ENCODE measurements at places on chromosomes 12 and 14.

DNA sequence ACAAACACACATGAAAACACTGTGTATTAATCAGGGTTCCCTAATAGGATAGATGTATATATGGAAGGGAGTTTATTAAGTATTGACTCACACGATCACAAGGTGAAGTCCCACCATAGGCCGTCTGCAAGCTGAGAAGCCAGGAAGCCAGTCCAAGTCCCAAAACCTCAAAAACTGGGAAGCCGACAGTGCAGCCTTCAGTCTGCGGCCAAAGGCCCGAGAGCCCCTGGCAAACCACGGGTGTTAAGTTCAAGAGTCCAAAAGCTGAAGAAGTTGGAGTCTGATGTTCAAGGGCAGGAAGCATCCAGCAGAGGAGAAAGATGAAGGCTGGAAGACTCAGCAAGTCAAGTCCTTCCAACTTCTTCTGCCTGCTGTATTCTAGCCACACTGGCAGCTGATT, 1085.0 kb upstream of the TMEM132C start:
- DNase-seq, result no peak

DNA sequence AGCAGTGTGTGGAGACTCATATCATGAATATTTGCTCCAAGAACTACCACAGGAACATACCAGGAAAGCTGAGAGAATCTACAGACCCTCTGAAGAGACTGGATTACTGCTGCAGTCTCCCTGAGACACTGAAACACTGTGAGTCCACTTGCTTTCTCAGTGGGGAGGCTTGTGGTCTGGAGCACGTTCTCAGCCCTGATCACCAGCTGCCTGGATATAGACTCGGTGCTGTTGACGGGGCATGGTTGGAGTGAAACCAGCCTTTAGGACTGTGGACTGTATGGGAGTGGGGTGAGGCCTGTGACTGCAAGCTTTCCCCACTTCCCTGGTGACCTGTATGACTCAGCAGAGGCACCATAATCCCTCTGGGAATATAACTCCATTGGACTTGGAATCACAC, 525.8 kb upstream of the FBXO33 start:
- DNase-seq, result no peak

- no peak for DNase-seq
These were observed 244.1 kb downstream of the FBXL14 start for GRCh38 chr12:1350055-1350933.

DNA sequence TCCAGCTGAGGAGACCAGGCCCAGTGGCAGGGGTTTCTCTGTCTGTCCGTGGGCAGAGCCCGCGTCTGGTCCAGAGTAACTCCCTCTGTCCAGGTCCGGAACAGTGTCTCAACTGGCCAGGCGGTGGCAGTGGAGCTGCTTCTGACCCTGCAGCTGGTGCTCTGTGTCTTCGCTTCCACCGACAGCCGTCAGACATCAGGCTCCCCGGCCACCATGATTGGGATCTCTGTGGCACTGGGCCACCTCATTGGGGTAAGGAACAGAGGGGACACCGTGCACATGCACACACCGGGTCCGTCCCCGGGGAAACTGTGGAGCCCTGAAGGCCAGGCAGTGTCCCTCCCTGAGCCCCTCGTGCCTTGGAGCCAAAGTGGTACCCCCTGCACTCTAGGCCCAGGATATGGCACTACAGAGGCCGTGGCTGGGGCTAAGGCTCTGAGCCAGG, 1.5 kb downstream of the AQP6 start:
- DNase-seq, result peak; percentile 81

DNA sequence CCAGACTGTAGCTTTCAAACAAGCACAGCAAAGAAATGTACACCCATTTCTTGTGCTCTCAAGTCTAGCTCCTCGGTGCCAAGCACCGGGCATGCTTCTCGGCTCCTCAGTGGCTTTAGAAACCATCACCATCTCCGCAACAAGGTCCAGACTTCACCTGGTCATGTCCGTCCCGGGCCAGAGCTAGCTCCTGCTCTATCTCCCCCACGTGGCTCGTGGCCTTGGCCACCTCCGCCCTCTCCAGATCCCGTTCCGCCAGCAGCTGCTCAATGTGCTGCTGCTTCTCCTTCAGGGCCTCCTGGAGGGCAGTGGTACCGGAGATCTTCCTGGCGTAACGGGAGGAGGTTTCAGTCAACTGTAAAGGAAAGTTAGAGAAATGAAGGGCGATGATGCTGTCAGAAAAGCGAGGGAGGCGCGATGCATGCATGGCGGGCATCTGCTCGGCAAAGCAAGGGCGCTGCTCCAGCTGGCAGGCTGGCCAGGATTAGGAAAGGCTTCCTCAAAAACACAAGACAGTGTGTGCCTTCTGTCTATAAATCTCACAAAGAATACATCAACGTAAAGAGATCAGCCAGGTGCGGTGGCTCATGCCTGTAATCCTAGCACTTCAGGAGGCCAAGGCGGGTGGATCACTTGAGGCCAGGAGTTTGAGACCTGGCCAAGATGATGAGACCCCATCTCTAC, 67.4 kb downstream of the CLIP1 start:
- no peak for DNase-seq

GRCh38 chr12:51848326-51848727, at the start of gene FIGNL2:
Gene FIGNL2 (minus strand): TSS chr12:51848718. CDS start chr12:51822413, 26,305 bp downstream.
- DNase-seq, result no peak

GRCh38 chr12:129257524-129257923, 404.2 kb downstream of the GLT1D1 start:
- no peak for DNase-seq

GRCh38 chr14:64196814-64197411, 97.3 kb downstream of the ESR2 start:
- peak; percentile 78 for DNase-seq

- DNase-seq, result no peak
These were observed 55.3 kb downstream of the ISCA2 start for GRCh38 chr14:74548881-74549280.

DNA sequence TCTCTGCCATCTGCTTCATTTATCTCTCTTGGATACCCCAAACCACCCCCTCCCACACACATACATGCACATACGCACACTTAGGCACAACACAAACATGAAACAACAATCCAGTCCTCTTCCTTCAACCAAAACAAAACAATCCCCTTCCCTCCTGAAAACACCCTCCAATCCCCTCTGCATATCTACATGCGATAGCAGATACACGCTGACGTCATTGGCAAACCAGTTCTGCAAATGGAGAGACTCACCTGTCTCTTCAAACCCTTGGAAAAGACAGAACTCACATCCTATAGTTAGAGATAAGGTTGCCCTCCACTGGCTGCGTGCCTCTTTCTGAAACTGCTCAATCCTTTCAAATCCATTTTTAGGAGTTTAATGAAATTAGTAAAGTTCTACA, 37.2 kb upstream of the RMST start:
- DNase-seq, result no peak

- DNase-seq, result no peak
These were observed 64.5 kb downstream of the MED13L start for GRCh38 chr12:116213014-116213413.

DNA sequence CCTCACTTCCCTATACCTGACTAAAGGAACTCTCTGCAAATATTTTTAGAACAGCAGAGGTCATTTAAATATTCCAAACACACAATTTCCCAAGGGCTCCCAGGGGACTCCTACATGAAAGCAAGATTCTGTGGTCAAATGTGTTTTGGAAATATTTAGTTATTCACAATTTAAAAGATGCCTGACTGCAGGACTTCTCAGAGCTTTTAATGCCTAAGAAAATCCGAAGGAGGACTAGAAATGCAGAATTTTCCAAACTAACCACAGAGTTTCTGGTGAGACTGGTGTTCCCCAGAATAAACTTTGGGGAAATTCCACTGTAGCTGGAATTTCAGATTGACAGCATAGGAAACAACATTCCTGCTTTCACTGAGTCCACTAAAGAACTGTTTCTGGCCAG, 84.8 kb upstream of the MAP1LC3B2 start:
- no peak for DNase-seq

- DNase-seq, result no peak
These were observed 14.6 kb upstream of the MIA2 start for GRCh38 chr14:39219075-39219499.

- DNase-seq, result no peak
These were observed 49.4 kb upstream of the RERG start for GRCh38 chr12:15270591-15270990.

DNA sequence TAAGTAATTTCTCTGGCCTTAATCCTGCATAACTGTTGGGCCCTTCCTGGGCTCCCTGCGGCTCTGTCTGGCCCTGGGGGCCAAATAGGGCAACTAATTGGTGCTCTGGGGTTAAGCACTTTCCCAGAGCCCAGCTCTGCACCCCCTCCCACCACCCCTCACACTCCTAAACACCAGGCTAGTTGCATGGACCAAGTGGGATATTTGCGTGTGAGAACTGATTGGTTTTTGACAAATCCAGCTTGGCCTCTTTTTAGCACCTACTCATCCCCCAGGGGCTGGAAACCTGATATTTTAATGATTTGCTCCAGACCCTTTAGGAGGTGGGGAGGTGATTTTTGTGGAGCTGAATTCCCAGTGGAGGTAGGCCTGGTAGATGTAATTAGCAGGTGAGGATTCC, 91.9 kb downstream of the DICER1 start:
- DNase-seq, result peak; percentile 28

GRCh38 chr12:119399301-119399700, 64.8 kb downstream of the CCDC60 start:
- DNase-seq, result no peak

GRCh38 chr12:31029916-31030562, 43.6 kb upstream of the DDX11 start:
- DNase-seq, result no peak

DNA sequence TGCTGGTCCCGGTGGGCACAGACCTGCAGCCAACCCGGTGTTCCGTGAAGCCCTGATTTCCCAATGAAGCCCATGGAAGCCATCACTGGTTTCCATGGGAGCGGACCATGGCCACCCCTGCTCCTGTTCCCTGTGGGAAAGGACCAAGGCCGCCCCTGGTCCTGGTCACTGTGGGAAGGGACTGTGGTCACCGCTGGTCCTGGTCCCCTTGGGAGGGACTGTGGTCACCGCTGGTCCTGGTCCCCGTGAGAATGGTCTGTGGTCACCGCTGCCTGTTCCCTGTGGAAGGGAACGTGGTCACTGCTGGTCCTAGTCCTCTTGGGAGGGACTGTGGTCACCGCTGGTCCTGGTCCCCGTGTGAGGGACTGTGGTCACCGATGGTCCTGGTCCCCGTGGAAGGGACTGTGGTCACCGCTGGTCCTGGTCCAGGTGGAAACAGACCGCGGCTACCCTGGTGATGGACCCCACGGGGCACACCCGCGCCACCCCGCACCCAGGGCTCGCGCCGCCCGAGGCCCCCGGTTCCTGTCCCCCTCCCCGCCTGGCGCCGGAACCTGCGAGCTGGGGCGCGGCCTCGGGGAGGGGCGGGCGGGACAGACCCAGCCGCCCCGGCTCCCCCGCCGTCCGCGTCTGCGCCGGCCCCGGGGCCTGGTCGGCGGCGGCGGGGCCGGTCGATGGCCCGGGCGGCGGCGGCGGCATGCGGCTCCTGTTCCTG, at the start of gene GLT1D1:
TSS of gene GLT1D1 (plus strand) at position 594 of the 715 bp plus-strand sequence. CDS start at position 698, 104 bp downstream.
- peak; percentile 40 for DNase-seq

- no peak for DNase-seq
These were observed 37.1 kb downstream of the ZC3H14 start for GRCh38 chr14:88599761-88600439.

GRCh38 chr14:33589334-33589733, 361.5 kb downstream of the EGLN3 start:
- no peak for DNase-seq

- DNase-seq, result no peak
These were observed 12.3 kb downstream of the CHST11 start for GRCh38 chr12:104469066-104469465.

DNA sequence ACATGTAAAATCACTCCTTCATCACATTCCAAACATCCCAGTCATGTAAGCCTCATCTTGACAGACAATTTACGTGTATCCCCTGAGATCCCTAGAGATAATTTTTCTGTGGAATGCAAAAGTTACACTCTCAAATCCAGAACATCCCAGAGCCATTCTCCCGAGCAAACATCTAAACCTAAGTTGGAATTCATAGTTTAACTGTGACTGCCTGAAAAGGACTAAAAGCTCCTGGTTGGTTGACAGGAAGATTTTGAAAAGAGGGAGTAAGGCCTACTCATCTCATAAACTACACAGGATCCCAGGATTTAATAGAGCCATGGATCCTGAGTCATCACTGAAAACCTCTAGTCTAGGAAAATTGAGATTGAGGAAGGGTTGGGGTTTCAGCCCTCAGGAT, 123.6 kb downstream of the SCN8A start:
- no peak for DNase-seq

- no peak for DNase-seq
These were observed 38.5 kb downstream of the CATSPERB start for GRCh38 chr14:91693346-91693745.

- DNase-seq, result no peak
These were observed 102.7 kb upstream of the G2E3 start for GRCh38 chr14:30456296-30456695.

DNA sequence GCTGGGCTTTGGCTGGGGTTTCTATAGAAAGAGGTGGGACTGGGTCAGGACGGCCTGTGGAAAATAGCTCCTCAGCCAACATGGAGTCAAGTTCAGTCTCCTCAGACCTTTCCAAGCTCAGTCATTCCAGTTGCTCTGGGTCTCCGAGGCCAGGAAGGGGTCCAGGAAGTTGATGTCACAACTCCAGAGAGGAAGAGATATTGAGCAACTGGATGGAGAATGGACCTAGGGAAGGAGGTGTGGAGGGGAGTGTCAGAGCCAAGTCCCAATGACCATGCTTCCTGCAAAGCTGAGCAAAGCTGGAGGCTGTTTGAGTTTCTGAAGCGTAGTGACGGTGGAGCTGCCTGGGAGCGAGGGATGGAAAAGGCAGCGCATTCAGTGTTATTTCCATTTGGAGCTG, 86.1 kb downstream of the SLC24A4 start:
- no peak for DNase-seq

DNA sequence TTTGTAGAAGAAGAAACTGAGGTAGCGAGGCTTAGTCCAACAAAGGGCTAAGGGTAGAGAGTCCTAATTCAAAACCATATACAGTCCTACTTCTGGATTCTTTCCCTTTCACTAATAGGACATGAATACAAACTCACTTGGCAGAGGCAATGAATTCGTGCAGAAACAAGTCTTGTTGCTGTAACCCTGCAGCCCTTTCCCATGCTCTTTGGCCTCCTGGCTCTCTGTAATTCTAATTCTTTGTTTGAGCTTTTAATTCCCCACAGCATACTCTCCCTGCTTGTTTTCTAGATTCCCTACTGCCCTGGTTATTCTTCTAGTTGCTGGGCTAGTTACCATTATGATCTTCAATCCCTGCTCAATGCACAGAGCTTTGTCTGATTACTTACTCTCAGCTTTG, 381.4 kb downstream of the ETNK1 start:
- DNase-seq, result no peak

- no peak for DNase-seq
These were observed 68.4 kb upstream of the ASPG start for GRCh38 chr14:104016873-104017650.

- no peak for DNase-seq
These were observed 65.5 kb upstream of the LHX5 start for GRCh38 chr12:113537046-113537750.

DNA sequence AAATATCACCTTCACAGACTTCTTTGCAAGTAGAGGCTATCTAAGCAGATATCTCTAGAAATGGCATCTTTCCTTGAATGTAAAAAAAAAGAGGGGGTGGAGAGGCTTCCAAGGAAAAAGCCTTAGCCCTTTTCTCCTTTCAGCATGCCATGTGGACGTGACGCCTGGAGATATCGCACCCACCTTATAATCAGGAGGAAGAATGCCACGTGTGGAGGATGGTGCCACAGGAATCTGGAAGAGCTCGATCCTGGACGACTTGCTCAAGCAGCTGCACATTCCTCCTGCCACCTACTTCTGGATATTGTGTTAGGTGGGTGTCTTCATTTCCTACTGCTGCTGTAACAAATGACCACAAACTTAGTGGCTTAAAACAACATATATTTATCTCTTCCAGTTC, 203.6 kb downstream of the NUAK1 start:
- no peak for DNase-seq

Measured in H7 (cell line).